Right atrium auricular region (tissue), 2 donors: ENCODE measurements at places on chromosomes 16 and 17. TPM values are rescaled to one million over a fixed set of nuclear protein-coding genes. Genes with fewer than 3 reads are reported as not detected.

DNA sequence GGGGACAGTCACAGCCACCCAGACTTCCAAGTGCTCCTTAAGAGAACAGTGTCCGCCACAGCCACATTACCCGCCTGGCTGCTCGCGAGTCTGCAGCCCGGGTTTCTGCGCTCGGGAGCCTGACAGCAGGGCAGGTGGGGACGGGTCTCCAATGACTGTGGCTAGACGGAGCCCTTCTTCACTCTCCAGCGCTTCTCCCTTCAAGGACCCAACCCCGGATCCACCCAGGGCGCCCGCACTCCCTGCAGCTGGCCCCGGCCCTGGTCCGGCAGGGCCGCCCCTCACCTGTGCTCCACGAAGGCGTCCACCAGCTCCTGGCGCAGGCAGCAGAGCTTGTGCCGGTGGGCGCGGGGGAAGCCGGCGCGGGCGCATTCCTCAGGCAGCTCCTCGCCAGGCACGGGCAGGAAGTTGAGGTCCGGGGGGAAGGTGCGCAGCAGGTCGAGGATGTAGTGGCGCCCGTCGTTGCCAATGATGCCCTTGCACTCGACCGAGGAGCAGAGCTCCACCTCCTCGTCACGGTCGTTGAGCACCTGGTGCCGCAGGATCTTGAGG lies 13.9 kb downstream of the CLUH start:
- H3K27ac ChIP-seq = no peak overlapping the region
- peaks cover 97% of the 10 kb centered on the region for H3K36me3 ChIP-seq
- no peak for DNase-seq
- no peaks in the 10 kb centered on the region for H3K27me3 ChIP-seq
- H3K4me1 ChIP-seq = no peaks in the 10 kb centered on the region

GRCh38 chr17:63425483-63425882 lies 20.6 kb downstream of the CYB561 start:
- H3K36me3 ChIP-seq = peaks cover 4% of the 10 kb centered on the region
- H3K27me3 ChIP-seq = no peaks in the 10 kb centered on the region
- no peak overlapping the region for H3K4me3 ChIP-seq
- no peaks in the 10 kb centered on the region for H3K4me1 ChIP-seq
- peak; percentile 79 for DNase-seq
- no peak overlapping the region for H3K27ac ChIP-seq

Gene TAC4
- not detected for total RNA-seq

Gene CARD14
- not detected for total RNA-seq

Gene GDE1
- 89.9 TPM for total RNA-seq

GRCh38 chr17:78058581-78058980 lies 70.0 kb downstream of the TMC6 start:
- peaks cover 8% of the 10 kb centered on the region for H3K36me3 ChIP-seq
- H3K4me1 ChIP-seq = peaks cover 29% of the 10 kb centered on the region
- H3K4me3 ChIP-seq = no peak overlapping the region
- no peaks in the 10 kb centered on the region for H3K27me3 ChIP-seq
- DNase-seq = no peak
- peak overlapping the region; percentile 69 for H3K27ac ChIP-seq

GRCh38 chr16:18800293-18800692 lies 1.1 kb downstream of the ARL6IP1 start:
- DNase-seq = no peak
- H3K27me3 ChIP-seq = no peaks in the 10 kb centered on the region
- peak overlapping the region; percentile 95 for H3K4me3 ChIP-seq
- peaks cover 9% of the 10 kb centered on the region for H3K36me3 ChIP-seq

DNA sequence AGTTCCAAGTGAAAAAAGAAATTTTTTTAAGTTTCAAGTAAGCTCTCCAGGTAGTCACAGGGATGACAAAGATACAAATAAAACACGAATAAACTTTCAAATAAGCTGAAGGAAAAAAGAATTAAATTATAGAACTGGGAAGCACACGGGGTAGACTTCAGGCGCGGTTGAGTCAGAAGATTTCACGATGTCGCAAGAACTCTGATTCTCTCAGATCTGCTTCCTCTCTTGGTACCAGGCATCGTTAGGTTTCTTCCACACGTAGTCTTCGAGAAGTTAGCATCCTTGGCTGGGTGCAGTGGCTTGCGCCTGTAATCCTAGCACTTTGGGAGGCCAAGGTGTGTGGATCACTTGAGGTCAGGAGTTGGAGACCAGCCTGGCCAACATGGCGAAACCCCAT lies 784.1 kb upstream of the RBFOX1 start:
- DNase-seq = no peak
- H3K4me1 ChIP-seq = no peaks in the 10 kb centered on the region
- no peaks in the 10 kb centered on the region for H3K27me3 ChIP-seq
- no peak overlapping the region for H3K27ac ChIP-seq
- no peak overlapping the region for H3K4me3 ChIP-seq

- peaks cover 9% of the 10 kb centered on the region for H3K36me3 ChIP-seq
- no peak overlapping the region for H3K27ac ChIP-seq
- DNase-seq = no peak
- no peak overlapping the region for H3K4me3 ChIP-seq
- no peaks in the 10 kb centered on the region for H3K27me3 ChIP-seq
- no peaks in the 10 kb centered on the region for H3K4me1 ChIP-seq
Measured at GRCh38 chr17:27586203-27586721, 44.7 kb upstream of the LGALS9 start.

- peaks cover 97% of the 10 kb centered on the region for H3K4me1 ChIP-seq
- peaks cover 11% of the 10 kb centered on the region for H3K36me3 ChIP-seq
- peak overlapping the region; percentile 10 for H3K4me3 ChIP-seq
- H3K27me3 ChIP-seq = no peaks in the 10 kb centered on the region
- H3K27ac ChIP-seq = peak overlapping the region; percentile 98
Measured at GRCh38 chr17:40069751-40070708, 7.3 kb downstream of the THRA start.

GRCh38 chr17:67186782-67187181 lies 58.2 kb downstream of the HELZ start:
- H3K27ac ChIP-seq = no peak overlapping the region
- no peak for DNase-seq
- H3K27me3 ChIP-seq = no peaks in the 10 kb centered on the region
- no peak overlapping the region for H3K4me3 ChIP-seq
- H3K36me3 ChIP-seq = peaks cover 10% of the 10 kb centered on the region

- no peak overlapping the region for H3K4me3 ChIP-seq
- no peak overlapping the region for H3K27ac ChIP-seq
- H3K36me3 ChIP-seq = peaks cover 23% of the 10 kb centered on the region
- H3K27me3 ChIP-seq = no peaks in the 10 kb centered on the region
Measured at GRCh38 chr16:1791256-1791942, 2.1 kb downstream of the IGFALS start.

Gene COPRS
- total RNA-seq = 73.9 TPM

GRCh38 chr16:14098081-14098480 lies 27.0 kb downstream of the MRTFB start:
- no peaks in the 10 kb centered on the region for H3K27me3 ChIP-seq
- H3K36me3 ChIP-seq = no peaks in the 10 kb centered on the region
- no peak overlapping the region for H3K4me3 ChIP-seq
- DNase-seq = no peak
- peaks cover 56% of the 10 kb centered on the region for H3K4me1 ChIP-seq
- peak overlapping the region; percentile 1 for H3K27ac ChIP-seq

Gene AANAT
- total RNA-seq = not detected

DNA sequence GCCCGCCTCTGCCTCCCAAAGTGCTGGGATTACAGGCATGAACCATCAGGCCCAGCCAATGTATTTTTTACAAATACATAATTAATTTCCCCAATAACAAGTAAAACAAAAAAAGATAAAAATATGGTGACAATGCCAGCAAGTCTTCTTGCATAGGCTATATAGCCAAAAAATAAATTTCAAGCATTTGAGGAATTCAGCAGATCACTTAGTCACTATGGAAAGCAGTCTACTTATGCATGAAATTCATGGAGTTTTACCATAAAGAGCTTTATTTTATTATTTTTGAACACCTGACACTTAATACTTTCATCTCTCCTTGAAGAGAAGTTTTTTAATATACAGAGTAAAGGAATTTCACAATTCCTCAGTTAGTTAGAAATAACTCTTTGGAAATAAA lies 56.4 kb downstream of the BRIP1 start:
- no peak overlapping the region for H3K27ac ChIP-seq
- no peaks in the 10 kb centered on the region for H3K4me1 ChIP-seq
- no peak overlapping the region for H3K4me3 ChIP-seq
- no peaks in the 10 kb centered on the region for H3K36me3 ChIP-seq

- H3K36me3 ChIP-seq = no peaks in the 10 kb centered on the region
- no peaks in the 10 kb centered on the region for H3K4me1 ChIP-seq
- no peak for DNase-seq
- no peak overlapping the region for H3K27ac ChIP-seq
Measured at GRCh38 chr16:53202398-53202797, 147.6 kb downstream of the CHD9 start.

Gene TBC1D26
- not detected for total RNA-seq

Gene GFAP
- 5.3 TPM for total RNA-seq

DNA sequence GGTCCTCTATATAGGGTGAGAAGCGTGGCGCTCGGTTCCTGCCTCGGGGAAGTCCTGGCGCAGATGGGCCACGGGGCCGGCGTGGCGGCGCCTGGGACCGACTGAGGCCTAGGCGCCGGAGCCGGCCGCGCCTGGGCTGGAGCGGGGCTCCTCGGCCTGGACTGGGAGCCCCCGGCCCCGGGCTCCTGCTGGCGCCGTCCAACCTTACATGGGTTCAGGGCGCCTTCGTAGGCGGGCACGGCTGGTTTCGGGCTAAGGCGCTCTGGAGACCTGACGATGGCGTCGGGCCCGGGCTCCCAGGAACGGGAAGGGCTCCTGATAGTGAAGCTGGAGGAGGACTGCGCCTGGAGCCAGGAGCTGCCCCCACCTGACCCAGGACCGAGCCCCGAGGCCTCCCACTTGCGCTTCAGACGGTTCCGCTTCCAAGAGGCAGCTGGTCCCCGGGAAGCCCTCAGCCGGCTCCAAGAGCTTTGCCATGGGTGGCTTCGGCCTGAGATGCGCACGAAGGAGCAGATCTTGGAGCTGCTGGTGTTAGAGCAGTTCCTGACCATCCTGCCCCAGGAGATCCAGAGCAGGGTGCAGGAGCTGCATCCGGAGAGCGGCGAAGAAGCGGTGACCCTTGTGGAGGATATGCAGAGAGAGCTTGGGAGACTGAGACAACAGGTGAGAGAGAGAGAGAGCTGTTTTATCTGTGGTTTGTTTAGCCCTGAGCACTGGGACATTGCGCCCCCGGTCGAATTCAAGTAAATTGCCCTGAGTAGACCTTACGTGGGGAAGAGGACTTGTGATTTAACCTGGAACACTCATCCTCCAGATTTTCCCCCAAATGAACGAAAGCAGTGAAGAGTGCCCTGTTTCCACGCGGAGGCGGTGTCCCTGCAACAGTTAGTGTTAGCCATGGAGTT lies 504 bp downstream of the ZNF263 start:
- H3K36me3 ChIP-seq = peaks cover 30% of the 10 kb centered on the region
- H3K4me3 ChIP-seq = peak overlapping the region; percentile 92
- peaks cover 33% of the 10 kb centered on the region for H3K4me1 ChIP-seq
- no peak for DNase-seq
- peak overlapping the region; percentile 99 for H3K27ac ChIP-seq

- no peaks in the 10 kb centered on the region for H3K27me3 ChIP-seq
- no peaks in the 10 kb centered on the region for H3K4me1 ChIP-seq
- no peak for DNase-seq
- H3K36me3 ChIP-seq = no peaks in the 10 kb centered on the region
- no peak overlapping the region for H3K4me3 ChIP-seq
Measured at GRCh38 chr17:45868276-45868675, 23.6 kb downstream of the SPPL2C start.

DNA sequence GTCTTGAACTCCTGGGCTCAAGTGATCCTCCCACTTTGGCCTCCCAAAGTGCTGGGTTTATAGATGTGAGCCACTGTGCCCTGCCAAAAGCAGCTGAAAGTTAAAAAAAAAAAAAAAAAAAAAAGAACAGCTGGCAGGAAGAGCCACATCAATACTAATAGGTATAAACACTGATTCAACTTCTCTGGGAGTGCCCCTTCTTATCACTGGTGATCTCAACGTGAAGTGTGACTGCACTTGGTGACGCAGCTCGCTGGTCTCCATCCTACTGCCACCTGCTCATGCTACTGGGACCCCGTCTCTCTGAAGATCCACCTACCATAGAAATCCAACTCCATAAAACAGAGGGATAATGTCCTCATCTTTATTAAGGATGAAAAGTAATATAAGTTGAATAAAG lies 40.8 kb downstream of the RNF157 start:
- no peaks in the 10 kb centered on the region for H3K36me3 ChIP-seq
- no peak overlapping the region for H3K27ac ChIP-seq
- H3K27me3 ChIP-seq = no peaks in the 10 kb centered on the region
- H3K4me1 ChIP-seq = no peaks in the 10 kb centered on the region
- H3K4me3 ChIP-seq = no peak overlapping the region
- no peak for DNase-seq

Gene LRRC75A
- total RNA-seq = 2.6 TPM

DNA sequence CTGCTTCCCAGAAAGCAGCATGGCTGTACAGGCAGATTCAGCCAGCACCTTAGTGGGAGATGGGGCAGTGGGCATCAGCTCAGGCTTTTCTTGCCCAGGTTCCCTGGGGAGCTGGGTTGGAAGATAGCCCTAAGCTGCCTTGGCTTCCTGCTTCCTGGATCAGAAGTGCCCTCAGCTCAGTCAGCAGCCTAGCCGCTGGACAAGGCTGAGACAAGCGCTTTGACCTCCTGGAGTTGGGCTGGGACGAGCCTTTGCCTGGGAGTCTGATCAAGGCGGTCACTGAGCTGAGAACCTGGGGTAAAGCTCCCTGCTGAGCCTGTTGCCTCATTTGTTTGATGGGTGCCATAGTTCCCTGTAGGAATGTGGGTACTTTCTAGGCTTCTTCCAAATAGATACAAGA lies 190.0 kb downstream of the RAB11FIP4 start:
- H3K36me3 ChIP-seq = no peaks in the 10 kb centered on the region
- peak overlapping the region; percentile 82 for H3K27ac ChIP-seq
- peak overlapping the region; percentile 32 for H3K4me3 ChIP-seq
- H3K4me1 ChIP-seq = no peaks in the 10 kb centered on the region
- no peaks in the 10 kb centered on the region for H3K27me3 ChIP-seq

Gene CD300E
- total RNA-seq = 1.0 TPM

- DNase-seq = no peak
- no peaks in the 10 kb centered on the region for H3K27me3 ChIP-seq
- no peaks in the 10 kb centered on the region for H3K4me1 ChIP-seq
- H3K4me3 ChIP-seq = no peak overlapping the region
- no peaks in the 10 kb centered on the region for H3K36me3 ChIP-seq
Measured at GRCh38 chr17:56792267-56792666, 41.5 kb downstream of the C17orf67 start.

- H3K4me3 ChIP-seq = no peak overlapping the region
- no peaks in the 10 kb centered on the region for H3K4me1 ChIP-seq
- H3K27me3 ChIP-seq = no peaks in the 10 kb centered on the region
- no peaks in the 10 kb centered on the region for H3K36me3 ChIP-seq
- no peak overlapping the region for H3K27ac ChIP-seq
Measured at GRCh38 chr16:48525201-48526057, 84.6 kb downstream of the N4BP1 start.

Gene TNFSF13
- total RNA-seq = 16.9 TPM
